NCI-H748 treated with DMSO at 0.1 percent for 48 hours (cell line): ENCODE measurements at places on chromosomes 4 and X.

DNA sequence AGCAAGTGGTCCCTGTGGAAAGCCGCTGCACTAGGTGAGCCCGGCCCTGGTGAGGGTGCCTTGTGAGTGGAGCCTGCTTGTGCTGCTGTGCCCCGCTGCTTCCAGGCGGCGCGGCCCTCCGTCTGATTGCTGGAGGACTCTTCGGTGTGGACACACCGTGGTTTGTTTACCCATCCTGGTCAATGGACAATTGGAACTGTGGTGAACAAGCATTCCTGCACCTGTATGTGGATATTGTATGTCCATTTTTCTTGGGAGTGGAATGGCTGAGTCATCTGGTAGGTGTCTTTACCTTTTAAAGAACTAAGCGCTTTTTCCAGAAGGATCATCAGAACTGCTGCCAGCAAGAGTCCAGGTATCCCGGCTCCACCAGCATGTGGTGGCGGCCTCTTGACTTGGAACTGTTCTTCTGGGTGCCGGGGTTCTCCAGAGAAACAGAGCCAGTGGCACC lies 15.6 kb downstream of the MAEA start:
- DNase-seq, result no peak

DNA sequence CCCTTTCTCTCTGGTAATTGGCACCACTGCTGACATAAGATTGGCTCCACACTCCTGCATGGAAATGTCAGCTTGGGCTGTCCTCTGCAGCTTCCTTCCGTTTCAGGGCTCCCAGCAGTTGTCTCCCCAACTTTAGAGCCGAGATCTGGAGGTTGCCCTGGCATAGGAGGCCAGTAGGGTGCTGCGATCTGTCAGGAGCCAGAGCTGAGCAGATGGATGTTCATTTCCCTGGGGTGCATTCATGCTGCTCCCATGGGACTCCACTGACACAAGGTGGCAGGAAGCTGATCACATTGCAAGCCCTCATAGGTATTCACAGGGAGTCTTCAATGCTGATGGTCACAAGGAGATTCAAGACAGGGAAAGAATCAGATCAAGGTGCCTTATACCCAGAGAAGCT lies 116.6 kb upstream of the RAI2 start:
- DNase-seq, result no peak

DNA sequence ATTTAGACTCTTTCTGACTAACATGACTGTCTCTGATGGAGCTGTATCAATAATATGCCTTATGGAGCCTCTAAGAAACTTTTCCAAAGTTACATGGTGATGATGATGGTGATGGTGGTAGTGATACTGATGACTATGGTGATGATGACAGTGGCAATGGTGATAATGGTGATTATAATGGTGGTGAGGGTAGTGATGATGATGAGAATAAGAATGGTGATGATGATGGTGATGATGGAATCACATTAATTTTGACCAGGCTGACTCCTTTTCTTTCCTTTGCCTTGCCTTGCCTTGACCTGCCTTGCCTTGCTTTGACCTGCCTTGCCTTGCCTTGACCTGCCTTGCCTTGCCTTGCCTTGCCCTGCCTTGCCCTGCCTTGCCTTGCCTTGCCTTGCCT lies 31.7 kb upstream of the AREG start:
- no peak for DNase-seq

- DNase-seq, result no peak
Measured at GRCh38 chr4:36716874-36717273, 435.5 kb downstream of the DTHD1 start.

DNA sequence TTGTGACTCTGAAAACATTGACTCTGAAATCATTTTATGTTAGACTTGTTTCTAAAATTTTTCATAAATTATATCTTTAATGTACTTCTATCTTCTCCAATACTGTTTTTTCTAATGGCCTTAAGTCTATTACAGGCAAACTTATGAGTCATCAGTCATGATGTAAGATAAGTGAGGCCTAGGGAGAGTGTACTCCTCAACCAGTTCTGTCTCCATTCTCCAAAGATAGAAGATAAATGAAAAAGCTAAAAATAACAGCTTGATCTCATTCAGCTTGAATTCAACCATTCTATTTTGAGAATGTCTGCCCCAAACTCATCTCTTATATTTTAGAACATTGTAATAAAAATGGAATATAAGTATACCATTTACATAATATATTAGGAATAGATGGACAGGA lies 34.5 kb downstream of the STBD1 start:
- DNase-seq, result no peak

- no peak for DNase-seq
Measured at GRCh38 chrX:20412871-20413486, 146.3 kb upstream of the RPS6KA3 start.

- no peak for DNase-seq
Measured at GRCh38 chr4:156594624-156595023, 377.0 kb downstream of the PDGFC start.

GRCh38 chr4:140937866-140938265 lies 181.7 kb upstream of the TBC1D9 start:
- no peak for DNase-seq

GRCh38 chr4:144740316-144740715 lies 94.4 kb downstream of the HHIP start:
- DNase-seq, result no peak

- no peak for DNase-seq
Measured at GRCh38 chr4:40812386-40812785, 62.6 kb downstream of the NSUN7 start.

- DNase-seq, result no peak
Measured at GRCh38 chr4:122920473-122920872, 1.9 kb downstream of the NUDT6 start.

- no peak for DNase-seq
Measured at GRCh38 chr4:135201081-135201480, 999.5 kb upstream of the PABPC4L start.

DNA sequence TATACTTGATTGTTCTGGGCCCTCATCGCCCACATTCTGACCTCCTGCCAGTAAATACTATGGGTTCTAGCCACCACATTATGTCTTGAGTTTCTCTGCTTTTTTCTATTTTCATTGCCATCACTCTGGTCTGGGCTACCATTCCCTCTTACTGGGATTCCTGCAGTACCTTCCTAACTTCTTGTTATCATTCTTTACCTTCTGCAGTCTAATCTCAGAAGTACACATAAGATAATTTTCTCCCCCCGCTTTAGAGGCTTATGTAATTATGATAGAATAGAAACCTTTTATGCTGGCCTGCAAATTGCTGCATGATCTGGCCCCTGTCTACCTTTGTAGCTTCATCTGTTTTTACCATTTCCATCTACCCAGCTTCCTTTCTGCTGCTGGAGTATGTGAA lies 19.2 kb downstream of the STIM2 start:
- DNase-seq, result no peak

DNA sequence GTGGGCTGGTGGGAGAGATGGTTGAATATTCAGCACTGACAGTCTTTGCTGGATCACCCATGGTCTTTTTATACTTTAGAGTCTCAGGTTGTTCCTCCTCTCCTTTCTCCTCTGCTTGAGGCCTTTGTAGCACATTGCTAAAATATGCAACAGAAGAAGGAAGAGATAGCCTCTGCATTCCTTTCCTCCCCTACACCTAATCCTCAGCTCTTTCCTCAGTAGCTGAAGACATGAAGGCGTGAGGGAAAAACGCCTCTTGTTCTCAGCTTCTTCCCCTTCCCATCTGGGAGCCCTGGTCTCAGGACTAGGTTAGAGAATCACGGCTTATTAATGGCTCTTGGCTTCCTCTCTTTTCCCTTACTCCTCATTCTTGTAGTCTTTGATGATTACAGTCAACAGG lies 76.8 kb downstream of the RNF150 start:
- DNase-seq, result no peak

DNA sequence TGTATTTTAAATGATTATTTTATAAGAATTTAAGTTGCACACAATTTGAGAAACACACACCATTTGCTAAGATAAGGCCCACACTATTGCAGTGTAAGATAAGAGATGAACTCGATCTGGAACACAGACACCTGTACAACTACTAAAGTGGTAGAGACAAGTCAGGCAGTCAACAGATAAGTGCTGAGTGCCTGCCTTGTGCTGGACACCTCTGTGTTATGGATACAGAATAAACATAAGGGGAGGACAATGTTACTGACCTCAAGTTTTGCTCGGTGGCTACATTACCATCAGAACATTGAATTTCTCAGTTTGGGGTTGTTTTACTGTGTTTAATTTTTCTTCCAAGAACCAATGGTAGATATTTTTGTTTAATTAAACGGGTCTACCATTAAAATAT lies 74.1 kb downstream of the RASGEF1B start:
- no peak for DNase-seq

DNA sequence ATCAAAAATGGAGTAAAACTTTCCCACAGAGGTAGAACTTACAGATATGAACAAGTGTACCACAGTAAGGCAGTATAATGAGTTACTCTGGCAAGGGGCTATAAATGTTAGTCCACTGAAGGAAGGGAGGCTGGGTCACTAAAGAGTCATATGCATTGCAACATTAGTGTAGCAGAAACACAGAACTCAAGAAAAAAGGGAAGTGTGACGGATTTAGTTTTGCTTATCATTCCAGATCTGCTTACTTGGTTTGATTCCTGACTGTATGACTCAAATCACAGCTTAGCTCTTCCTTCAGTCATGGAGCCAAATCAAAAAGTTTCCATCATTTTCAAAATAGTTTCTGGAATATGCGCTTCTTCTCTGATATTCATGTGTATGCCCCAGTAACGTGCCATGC lies 148.7 kb downstream of the FSTL5 start:
- no peak for DNase-seq

- DNase-seq, result no peak
Measured at GRCh38 chr4:114458728-114459127, 139.9 kb upstream of the UGT8 start.

DNA sequence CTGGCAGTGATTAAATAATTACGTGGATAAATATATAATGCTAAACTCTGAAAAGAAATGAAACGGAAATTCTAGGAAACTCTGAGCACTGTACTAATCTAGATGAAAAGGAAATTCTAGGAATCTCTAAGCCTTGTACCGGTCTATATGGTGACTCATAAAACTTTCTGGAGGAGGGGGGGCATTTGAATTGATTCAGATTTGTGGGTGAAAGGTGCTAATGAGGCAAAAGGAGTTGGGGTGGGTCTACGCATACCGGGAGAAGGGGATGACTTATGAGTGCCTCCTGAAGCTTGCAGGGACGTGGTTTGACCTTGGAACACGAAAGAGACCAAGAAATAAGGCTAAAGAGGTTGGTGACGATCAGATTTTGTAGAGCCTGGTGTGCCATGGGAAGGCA lies 151.7 kb upstream of the CASK start:
- no peak for DNase-seq

GRCh38 chr4:1928356-1929239 lies 57.4 kb downstream of the NSD2 start:
- DNase-seq, result no peak

GRCh38 chrX:20374450-20374849 lies 107.7 kb upstream of the RPS6KA3 start:
- no peak for DNase-seq

- DNase-seq, result no peak
Measured at GRCh38 chr4:52028970-52029369, 8.8 kb upstream of the LRRC66 start.

DNA sequence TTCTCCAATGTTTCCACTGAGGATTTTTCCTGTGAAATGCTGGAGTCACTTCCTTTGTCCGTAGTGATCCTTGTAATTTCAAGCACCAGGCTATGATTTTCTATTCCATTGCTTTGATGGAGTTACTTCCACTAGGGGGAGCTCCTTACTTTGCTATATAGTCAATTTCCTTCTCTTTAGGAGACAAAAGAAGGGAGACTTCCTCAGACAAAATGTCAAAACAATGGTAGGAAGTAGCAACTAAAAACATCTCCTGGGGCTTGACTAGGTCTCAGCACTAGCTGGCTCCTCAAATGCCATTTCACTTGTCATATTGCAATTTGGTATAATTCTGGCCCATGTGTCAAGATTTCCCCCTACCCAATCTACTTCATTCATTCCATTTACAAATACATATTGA lies 24.1 kb downstream of the ZCCHC12 start:
- peak; percentile 79 for DNase-seq

GRCh38 chrX:67654301-67654700 lies 110.5 kb downstream of the AR start:
- no peak for DNase-seq

GRCh38 chr4:151302432-151302831 lies 23.0 kb downstream of the SH3D19 start:
- DNase-seq, result no peak

GRCh38 chr4:1472148-1472797 lies 66.0 kb upstream of the NKX1-1 start:
- no peak for DNase-seq

DNA sequence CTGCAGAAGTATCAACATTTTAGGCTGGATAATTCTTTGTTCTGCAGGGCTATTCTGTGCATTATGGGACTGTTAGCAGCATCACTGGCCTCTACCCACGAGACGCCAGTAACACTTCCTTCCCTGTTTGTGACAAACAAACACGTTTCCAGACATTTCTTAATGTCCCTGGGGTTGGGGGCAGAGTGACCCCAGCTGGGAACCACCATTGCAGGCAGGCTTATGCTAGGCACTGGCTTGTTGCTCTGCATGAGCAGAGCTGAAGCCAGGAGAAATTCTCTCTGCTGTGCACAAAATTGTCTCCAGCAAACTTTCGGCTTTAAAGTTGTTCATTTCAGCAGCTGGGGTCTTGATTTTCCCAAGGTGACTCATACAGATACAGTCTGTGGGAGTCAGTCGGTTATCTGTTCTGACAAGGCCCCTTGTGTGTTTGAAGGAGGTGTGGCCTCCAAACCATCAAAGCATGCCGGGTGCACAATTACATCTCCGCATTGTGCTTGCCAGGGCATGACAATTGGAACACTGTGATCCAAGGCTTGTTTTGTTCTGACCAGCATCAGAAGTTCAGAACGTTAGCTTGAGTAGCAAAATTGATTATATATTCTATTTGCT lies 156.4 kb upstream of the BOD1L1 start:
- DNase-seq, result no peak
